ENCODE measurements at places on chromosomes 4 and X. TPM values are rescaled to one million over a fixed set of nuclear protein-coding genes. Genes with fewer than 3 reads are reported as not detected.

Gene RHOH
- 7.1 TPM for total RNA-seq

Gene AKAP14
- not detected for total RNA-seq

GRCh38 chr4:113953888-113954287 is 25.6 kb downstream of the ARSJ start:
- H3K36me3 ChIP-seq, result no peaks in the 10 kb centered on the region
- H3K4me1 ChIP-seq, result no peaks in the 10 kb centered on the region
- no peak overlapping the region for H3K4me3 ChIP-seq
- DNase-seq, result no peak
- no peaks in the 10 kb centered on the region for H3K27me3 ChIP-seq

DNA sequence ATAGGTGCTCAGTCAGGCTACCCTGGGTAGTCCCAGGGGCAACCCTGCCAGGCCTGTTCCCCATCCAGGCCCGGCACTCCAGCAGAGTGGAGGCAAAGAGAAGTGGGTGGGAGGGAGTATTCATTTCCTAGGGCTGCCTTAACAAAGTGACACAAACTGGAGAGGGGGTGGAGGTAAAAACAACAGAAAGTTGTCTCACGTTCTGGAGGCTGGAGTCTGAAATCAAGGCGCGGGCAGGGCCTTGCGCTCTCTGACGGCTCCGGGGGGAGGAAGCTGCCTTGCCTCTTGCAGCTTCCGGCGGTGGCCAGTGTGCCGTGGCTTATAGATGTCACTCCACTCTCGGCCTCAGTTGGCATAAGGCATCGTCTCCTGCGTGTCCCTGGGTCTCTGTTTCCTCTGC is 90.8 kb downstream of the DCTD start:
- H3K27me3 ChIP-seq, result no peaks in the 10 kb centered on the region
- no peak overlapping the region for H3K27ac ChIP-seq
- DNase-seq, result no peak
- H3K36me3 ChIP-seq, result peaks cover 2% of the 10 kb centered on the region

- H3K36me3 ChIP-seq, result peaks cover 6% of the 10 kb centered on the region
- H3K27ac ChIP-seq, result no peak overlapping the region
- no peak overlapping the region for H3K4me3 ChIP-seq
- no peaks in the 10 kb centered on the region for H3K27me3 ChIP-seq
Measured at GRCh38 chrX:118718737-118719136, 8.7 kb upstream of the IL13RA1 start.

GRCh38 chr4:53929955-53930798 is 134.2 kb downstream of the CHIC2 start:
- H3K36me3 ChIP-seq, result no peaks in the 10 kb centered on the region
- H3K4me1 ChIP-seq, result no peaks in the 10 kb centered on the region
- no peaks in the 10 kb centered on the region for H3K27me3 ChIP-seq
- H3K27ac ChIP-seq, result no peak overlapping the region

- no peaks in the 10 kb centered on the region for H3K36me3 ChIP-seq
- no peak overlapping the region for H3K4me3 ChIP-seq
- no peak for DNase-seq
- no peaks in the 10 kb centered on the region for H3K4me1 ChIP-seq
- H3K27ac ChIP-seq, result no peak overlapping the region
- no peaks in the 10 kb centered on the region for H3K27me3 ChIP-seq
Measured at GRCh38 chr4:76654791-76655190, 219.8 kb downstream of the SHROOM3 start.

GRCh38 chr4:15945516-15945915 is 7.0 kb upstream of the FGFBP1 start:
- DNase-seq, result no peak
- no peaks in the 10 kb centered on the region for H3K27me3 ChIP-seq
- H3K36me3 ChIP-seq, result no peaks in the 10 kb centered on the region
- no peaks in the 10 kb centered on the region for H3K4me1 ChIP-seq
- no peak overlapping the region for H3K4me3 ChIP-seq
- no peak overlapping the region for H3K27ac ChIP-seq

DNA sequence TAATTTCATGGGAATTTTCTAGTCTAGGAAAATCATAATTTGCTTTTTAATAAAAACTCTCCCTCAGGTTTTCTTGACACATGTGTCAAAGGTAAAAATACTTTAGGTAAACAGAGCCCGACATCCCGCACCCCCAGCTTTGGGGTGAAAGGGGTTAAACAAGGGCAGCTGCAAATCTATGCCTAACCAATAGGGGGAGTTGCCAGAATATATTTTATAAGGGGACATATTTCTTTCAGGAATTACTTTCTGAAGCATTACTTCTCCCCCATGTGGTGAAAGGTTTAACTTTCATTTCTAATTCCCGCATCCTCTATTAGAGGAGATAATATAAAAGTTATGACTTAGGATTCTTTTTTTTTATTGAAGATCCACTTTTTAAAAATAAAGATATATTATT is 53.9 kb upstream of the HEPH start:
- H3K36me3 ChIP-seq, result no peaks in the 10 kb centered on the region
- no peaks in the 10 kb centered on the region for H3K27me3 ChIP-seq
- H3K27ac ChIP-seq, result no peak overlapping the region
- DNase-seq, result peak; percentile 20
